Activated T-cell treated with anti-CD3 and anti-CD28 coated beads, Interleukin-2, amount 50 U/mL, for 4 hours (primary cell): ENCODE measurements at places on chromosomes 11 and 22. TPM values are rescaled to one million over a fixed set of nuclear protein-coding genes. Genes with fewer than 3 reads are reported as not detected.

DNA sequence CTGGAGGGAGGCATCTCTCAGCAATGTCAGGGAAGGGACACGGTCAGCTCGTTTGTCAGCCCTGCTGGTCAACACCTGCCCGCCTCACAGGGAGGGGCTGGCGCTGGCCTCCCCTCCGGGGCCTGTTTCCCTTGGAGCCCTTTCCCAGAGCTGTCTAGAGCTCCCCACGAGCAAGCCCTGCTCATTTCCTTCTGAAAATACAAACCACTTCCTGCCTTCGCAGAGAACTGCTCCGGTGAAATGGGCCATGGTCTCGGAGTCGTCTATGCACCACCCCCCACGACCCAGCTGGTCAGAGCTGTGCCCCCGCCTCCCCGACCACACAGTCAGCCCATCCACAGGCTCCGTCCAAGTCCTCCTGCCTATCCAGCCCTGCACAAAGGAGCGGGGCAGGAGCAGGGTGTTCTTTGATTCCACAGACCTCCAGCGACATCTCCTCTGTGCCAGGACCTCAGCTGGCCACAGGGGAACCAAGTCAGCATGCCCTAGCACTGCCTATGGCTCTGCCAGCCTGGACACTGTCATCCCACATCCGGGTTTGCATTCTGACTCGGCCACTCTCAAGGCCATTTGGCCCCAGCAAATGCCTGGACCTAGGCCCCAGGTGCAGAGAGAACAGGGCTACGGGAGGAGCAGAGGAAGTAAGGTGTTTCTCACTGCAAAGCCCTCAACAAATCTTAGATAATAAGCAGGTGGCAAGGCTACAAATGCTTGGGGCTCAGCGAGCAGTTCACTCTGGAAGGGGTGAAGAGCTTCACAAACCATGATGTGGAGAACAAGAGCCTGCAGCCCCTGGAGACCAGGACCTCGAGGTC is 82.1 kb upstream of the WNT11 start:
- DNase-seq, result no peak

DNA sequence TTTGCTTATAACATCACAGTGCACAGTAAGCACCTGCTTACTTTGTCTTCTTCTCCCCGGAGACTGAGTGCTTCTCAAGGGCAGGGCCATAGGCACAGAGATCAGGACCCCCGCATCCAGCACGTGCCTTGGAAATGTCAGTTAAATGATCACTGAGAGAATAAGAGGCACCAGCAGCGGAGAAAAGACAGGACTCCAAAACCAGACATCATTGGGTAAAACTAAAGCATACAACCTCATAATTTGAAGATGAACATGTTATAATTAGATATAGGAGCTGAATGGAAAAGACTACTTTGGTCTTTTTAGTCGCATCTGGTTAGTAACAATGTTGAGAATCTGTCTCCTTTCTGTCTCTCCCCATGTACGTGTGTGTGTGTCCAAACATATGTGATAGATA is 1279.9 kb downstream of the LRRC4C start:
- no peak for DNase-seq

GRCh38 chr11:44840085-44840478 is 110.6 kb downstream of the TP53I11 start:
- DNase-seq, result no peak

DNA sequence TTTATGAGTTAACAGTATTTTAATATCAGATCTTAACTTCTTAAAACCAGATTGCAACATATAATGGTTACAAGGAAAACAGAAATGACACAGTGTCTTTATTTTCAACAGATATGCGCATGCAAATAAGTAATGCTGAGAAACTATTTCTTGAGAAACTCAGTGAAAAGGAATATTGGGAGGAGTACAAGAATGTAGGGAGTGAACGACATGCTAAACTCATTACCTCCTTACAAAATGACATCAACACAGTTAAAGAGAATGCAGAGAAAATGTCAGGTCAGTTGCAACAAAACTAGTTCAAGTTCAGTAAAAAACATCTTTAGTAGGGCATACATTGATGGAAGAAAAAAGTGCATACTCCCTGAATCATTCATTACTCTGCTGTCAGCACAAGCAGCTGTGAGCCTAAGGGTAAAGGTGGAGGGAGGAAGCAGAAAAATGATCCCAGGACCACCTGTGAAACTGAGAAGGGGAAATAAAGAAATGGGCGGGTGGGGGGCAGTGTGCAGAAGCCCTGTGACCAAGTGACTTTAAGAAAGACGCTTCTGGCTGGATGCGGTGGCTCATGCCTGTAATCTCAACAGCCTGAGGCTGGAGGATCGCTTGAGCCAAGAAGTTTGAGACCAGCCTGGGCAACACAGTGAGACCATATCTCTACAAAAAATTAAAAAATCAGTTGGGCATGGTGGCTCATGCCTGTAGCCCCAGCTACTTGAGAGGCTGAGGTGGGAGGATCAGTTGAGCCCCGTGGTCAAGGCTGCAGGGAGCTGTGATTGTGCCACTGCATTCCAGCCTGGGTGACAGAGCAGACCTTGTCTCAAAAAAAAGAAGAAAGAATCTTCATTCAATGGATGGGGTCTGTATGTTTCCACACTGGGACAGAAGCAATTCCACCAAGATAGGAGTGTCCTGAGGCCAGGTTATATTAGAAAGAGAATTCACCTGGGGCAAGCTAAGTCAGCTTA is 31.2 kb downstream of the CCDC83 start:
- DNase-seq, result no peak

- DNase-seq, result no peak
Observed at GRCh38 chr11:66457826-66458225, 8.9 kb upstream of the PELI3 start.

GRCh38 chr11:36146437-36146836 is 142.8 kb downstream of the COMMD9 start:
- no peak for DNase-seq

OR6X1 gene
- not detected for total RNA-seq

KDELR3 gene
- total RNA-seq, result 0.21 TPM

OR51I1 gene
- not detected for total RNA-seq
